Left cardiac atrium (tissue), 4 donors: ENCODE measurements at places on chromosomes 4 and X. TPM values are rescaled to one million over a fixed set of nuclear protein-coding genes. Genes with fewer than 3 reads are reported as not detected.

DNA sequence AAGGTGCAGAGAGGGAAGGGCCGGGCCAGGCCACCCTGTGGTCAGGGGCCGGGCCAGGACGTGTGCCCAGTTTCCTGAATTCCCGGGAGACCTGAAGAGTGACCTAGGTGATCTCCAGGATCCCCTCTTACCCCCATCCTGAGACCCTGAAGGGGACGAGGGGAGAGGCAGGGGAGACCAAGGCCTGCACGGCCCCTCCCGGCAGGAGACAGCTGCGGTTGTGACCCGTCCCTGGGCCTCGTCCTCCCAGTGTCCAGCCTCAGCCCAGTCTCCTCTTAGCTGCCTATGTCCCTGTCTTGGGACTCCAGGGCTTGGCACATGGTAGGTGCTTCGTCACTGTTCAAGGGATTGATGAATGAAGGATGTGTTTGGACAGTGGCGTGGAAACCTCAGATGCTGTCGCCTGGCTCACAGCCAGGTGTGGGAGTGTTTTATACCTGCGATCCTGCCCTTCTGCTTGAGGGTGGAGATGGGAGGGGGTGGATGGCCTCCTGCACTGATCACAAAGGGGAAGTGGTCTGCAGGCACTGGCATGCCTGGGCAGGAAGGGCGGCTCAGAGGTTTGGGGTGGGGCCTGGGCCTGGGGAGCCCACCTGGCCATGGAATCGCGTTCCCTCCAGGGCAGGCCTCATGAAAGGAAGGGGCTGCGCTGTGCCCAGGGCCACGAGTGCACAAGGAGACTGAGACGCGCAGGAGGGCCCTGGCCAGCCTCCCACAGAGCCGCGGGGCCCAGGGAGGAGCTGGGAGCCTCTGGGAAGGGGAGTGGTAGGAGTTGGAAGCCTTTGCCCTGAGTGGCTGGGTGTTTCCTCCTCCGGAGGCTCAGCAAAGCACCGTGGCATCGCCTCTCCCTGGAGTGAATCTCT is 6.9 kb downstream of the SH3TC1 start:
- DNase-seq = no peak

The PQBP1 gene
- 63.7 TPM for total RNA-seq

DNA sequence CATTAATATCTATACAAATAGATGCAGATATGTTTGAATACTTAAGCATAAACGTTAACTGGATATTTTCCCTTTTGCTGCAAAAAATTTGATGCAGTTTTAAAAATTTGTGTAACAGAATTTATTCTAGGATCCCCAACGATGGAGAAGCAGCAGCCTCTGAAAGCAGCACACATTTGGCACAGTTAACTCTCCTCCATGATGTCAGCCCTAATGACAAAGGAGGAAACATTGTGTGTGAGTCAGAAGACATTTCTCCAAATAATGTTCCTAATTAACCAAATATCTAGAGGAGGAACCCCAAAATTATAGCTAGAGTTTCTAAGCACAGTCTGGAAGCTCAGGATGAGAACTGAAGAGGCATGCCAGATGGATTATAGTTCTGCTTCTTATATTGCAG is 281.9 kb upstream of the MAD2L1 start:
- no peak for DNase-seq

The MSMO1 gene
- total RNA-seq = 22.9 TPM

The CYBB gene
- 75.1 TPM for total RNA-seq

DNA sequence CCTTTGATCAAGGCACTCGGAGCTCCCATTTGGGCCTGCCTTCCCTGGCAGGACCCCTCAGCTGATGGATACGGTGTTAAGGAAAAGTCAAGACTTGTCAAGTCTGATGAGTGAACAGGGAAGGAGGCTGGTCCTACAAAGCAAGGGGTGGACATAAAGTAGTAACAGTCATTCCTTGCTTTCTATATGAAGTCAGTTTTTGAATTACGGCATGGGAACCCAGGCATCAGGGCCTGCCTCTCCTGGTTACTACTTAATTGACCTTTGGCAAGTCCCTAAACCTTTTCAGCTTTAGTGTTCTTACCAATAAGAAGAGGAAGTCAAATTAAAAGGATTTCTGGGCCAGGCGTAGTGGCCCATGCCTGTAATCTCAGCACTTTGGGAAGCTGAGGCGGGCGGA is 7.0 kb downstream of the CHST7 start:
- DNase-seq = no peak

The SOWAHB gene
- total RNA-seq = not detected

GRCh38 chrX:17741123-17741511 is 3.8 kb downstream of the SCML1 start:
- DNase-seq = no peak

The GABRG1 gene
- total RNA-seq = not detected

The SPANXA2 gene
- not detected for total RNA-seq

DNA sequence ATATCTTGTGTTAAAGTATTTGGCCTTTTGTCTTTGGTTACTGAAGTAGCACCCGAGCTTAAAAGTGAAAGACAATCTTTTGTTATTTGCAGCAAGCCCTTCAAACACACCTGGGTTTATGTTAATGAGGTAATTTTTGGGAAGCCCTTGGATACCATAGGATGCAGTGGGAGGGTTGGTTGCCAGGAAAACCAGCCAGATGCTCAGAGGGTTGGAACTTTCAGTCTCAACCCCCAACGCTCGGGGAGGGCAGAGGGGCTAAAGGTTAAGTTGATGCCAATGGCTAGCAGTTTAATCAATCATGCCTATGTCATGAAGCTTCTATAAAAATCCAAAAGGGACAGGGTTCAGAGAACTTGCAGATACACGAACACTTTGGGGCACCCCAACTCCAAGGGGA is 17.2 kb upstream of the GPR173 start:
- no peak for DNase-seq

DNA sequence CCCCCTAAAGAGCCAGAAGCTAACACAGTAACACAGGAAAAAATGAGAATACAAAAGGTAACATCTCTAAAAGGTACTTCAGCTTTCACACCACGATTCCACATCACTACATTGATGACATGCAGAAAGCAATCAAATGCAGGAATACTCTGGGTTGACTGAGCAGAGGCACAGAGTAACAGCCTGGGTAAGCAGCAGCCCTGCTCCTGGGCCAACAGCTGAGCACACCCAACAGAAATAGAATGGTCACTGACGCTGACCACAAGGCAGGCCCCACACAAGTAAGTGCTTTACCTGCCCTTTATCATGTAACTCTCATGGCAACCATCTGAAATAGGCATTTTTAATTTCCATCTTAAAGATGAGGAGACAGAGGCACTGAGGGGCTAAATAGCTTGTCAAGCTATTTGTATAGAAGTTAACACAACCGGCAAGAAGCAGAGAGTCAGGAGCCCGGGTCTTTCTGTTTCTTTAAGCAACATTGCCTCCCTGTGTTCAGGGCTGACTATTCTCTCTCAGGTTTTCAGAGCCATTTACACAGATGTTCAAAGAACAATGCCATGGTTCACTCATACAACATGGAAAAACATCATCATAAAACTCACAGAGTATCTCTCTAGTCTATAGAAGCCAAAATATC is 168.9 kb downstream of the ZNF674 start:
- DNase-seq = no peak

- no peak for DNase-seq
Measured at GRCh38 chr4:21728304-21728703, 220.3 kb downstream of the KCNIP4 start.

- DNase-seq = no peak
Measured at GRCh38 chr4:138494931-138495330, 252.8 kb upstream of the SLC7A11 start.

The CNKSR2 gene
- 1.1 TPM for total RNA-seq

DNA sequence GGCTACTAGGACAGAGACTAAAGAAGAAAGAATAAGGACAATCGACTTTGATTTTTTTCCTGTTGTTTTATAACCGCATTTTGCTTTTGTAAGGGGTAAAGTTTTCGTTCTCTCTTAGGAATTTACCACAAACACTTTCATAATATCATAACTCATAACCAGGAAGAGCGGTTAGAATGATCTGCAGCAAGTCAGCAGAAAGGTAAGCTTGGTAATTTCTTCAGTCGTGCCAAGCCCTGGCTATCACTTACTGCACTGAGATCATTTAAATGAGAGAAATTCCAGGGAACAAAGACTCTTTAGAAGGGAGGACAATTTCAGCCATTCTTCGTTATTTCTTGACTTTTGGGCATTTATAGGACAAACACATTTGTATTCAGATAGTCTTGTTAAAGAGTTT is 258.1 kb downstream of the UNC5C start:
- no peak for DNase-seq

GRCh38 chrX:20796450-20796849 is 529.7 kb upstream of the RPS6KA3 start:
- no peak for DNase-seq

GRCh38 chr4:104615496-104615895 is 120.8 kb upstream of the CXXC4 start:
- DNase-seq = no peak

The STEEP1 gene
- total RNA-seq = 13.1 TPM

The AADAT gene
- total RNA-seq = 1.5 TPM

The HERC5 gene
- 3.7 TPM for total RNA-seq

DNA sequence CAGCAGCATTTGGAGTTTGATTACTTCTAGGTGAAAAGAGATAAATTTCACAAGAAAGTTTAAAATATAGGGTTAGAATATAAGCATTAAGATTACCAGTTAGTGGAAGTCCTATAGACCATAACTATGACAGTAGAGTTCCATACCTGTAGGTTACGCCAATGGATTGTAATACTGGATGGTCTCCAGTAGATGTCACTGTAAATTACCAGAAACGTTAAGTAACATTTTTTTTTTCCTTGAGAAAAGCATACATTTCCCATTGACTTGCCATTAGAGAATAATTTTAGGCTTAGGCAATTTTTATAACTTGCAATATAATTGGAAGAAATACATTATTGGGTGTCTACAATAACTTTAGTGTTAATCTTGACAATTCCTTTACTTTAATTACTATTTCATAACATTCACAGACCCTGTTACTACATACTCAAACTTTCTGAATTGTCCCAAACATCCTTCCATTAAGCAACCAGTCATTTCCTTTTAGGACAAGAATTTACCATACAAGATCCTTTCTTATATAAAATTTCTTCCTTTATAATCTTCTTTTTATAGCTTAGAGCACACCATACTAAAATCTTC is 304.1 kb upstream of the TECRL start:
- no peak for DNase-seq

DNA sequence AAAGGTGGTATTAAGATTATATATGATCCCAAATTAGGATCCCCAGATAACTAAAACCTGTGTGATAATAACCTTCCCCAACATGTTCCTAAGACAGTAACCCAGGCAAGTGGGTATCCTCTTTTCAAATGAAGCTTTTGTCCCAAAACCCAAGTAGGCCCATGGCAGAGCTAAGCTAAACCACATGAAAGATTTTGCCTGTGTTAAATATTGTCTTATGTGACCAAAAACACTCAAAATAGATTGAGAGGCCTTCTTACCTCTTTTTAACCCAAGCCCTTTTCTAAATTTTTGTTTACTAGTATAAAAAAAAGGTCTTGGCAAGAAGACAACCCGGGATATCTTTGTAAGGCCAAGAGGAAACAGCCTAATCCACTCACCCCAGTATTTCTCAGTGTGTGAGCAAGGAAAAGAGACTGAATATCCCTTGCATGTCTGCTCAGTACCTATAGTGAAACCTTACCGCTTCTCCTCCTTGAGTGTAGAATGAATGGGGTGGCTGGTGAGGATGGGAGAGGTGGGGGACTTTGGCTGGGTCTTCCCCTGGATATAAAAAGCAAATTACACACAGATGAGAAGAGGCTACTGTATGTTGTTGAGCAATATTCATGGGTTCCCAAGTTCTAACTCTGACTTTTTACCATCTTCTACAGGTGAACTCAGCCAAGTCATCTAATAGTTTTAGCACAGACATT is 188.8 kb upstream of the BMP3 start:
- DNase-seq = no peak

The FGF5 gene
- total RNA-seq = not detected
